CD8-positive, alpha-beta T cell (primary cell): ENCODE measurements at places on chromosomes 11 and 22. TPM values are rescaled to one million over a fixed set of nuclear protein-coding genes. Genes with fewer than 3 reads are reported as not detected.

Gene KRTAP5-1
- total RNA-seq = not detected

Gene SYCE3
- not detected for total RNA-seq

Gene SLC22A8
- not detected for total RNA-seq

Gene ZBTB44
- total RNA-seq = 31.8 TPM

Gene TEX12
- total RNA-seq = not detected

Gene SYT7
- total RNA-seq = not detected

Gene KRTAP5-2
- total RNA-seq = not detected

Gene FBXO3
- total RNA-seq = 54.8 TPM

Gene PKDREJ
- total RNA-seq = not detected
